ENCODE measurements at places on chromosomes 2 and 18. TPM values are rescaled to one million over a fixed set of nuclear protein-coding genes. Genes with fewer than 3 reads are reported as not detected.

DNA sequence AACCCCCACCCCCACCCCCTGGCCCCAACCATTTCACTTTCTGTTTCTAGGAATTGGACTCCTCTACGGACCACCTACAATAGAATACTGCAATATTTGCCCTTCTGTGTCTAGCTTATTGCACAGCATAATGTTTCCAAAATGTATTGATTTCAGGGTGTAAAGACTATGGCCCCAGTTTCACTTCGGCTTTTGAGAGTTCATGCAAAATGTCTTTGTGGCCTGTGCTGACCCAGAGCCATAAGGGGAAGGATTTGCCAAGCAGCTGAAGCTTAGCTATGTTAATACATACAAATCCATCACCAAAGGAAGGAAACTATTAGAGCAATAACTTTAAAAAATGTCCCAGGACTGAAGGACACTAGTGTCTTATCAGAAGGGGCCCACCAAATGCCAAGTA is 11.2 kb upstream of the ATP9B start:
- H3K4me1 ChIP-seq: no peaks in the 10 kb centered on the region
- H3K36me3 ChIP-seq: no peaks in the 10 kb centered on the region
- H3K27ac ChIP-seq: no peak overlapping the region
- DNase-seq: no peak

DNA sequence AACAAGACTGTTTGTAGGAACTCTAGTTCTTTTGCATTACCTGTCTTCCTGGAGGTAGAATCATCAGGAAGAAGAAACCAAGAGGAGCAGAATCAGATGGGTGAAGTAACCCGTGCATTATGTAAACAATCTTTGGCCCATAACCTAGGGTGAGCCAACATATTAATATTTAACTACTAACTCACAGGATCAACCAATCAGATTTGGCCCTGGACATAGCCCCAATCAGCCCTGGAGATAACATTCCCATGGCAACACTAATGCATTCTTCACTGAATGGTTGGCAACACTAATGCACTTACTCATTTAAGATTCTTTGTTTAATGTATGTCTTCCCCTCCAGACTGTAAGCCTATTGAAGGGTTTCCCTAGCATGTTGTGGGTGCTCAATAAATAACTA is 72.0 kb upstream of the CTAGE1 start:
- H3K4me1 ChIP-seq: peaks cover 6% of the 10 kb centered on the region
- DNase-seq: no peak
- no peaks in the 10 kb centered on the region for H3K27me3 ChIP-seq
- no peak overlapping the region for H3K4me3 ChIP-seq
- no peak overlapping the region for H3K27ac ChIP-seq

DNA sequence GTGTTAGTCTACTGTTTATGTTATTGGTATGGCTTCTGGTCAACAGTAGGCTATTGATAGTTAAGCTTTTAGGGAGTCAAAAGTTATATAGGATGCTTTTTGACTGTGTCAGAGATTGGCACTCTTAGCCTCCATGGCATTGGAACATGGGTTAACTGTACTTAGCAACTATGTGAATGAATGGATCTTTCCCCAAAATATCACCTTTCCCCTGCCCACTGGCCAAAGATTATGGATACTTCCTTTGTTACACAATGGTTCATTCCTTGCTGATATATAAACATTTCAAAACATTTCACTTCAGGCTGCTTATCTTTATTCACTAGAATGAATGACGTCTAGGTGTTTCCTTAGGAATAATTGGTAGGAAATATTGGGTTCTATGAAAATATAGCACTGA is 62.1 kb upstream of the DOCK10 start:
- H3K27me3 ChIP-seq: no peaks in the 10 kb centered on the region
- H3K27ac ChIP-seq: no peak overlapping the region
- no peaks in the 10 kb centered on the region for H3K36me3 ChIP-seq
- DNase-seq: no peak

GRCh38 chr2:82275599-82275998 is 1971.0 kb upstream of the LRRTM1 start:
- H3K4me3 ChIP-seq: no peak overlapping the region
- no peak for DNase-seq
- no peaks in the 10 kb centered on the region for H3K36me3 ChIP-seq

- H3K27me3 ChIP-seq: no peaks in the 10 kb centered on the region
- H3K27ac ChIP-seq: no peak overlapping the region
- H3K4me3 ChIP-seq: no peak overlapping the region
- no peak for DNase-seq
- no peaks in the 10 kb centered on the region for H3K36me3 ChIP-seq
Observed at GRCh38 chr18:61854578-61855448, 38.0 kb downstream of the RNF152 start.

GRCh38 chr18:22683196-22683676 is 249.9 kb upstream of the RBBP8 start:
- H3K27ac ChIP-seq: no peak overlapping the region
- H3K4me3 ChIP-seq: no peak overlapping the region
- no peaks in the 10 kb centered on the region for H3K27me3 ChIP-seq
- H3K4me1 ChIP-seq: no peaks in the 10 kb centered on the region

DNA sequence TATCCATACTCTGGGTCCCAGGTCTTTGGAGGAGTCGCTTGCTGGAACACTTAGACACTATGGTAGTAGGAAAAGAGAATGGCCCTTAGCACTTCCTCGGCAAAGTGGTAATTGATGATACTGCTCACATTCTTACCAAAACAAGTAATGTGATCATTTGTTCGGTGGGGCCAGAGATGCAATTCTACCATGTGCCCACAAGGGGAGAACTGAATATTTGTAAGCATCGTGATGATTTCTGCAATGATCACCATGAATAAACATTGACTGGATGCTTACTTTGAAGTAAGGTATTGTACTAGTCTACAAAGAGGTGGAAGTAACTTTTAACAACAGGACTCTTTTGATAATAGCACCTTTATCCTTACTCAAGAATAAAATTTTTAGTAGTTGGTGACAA is 109.7 kb downstream of the CD8B2 start:
- H3K4me3 ChIP-seq: no peak overlapping the region
- DNase-seq: no peak
- H3K36me3 ChIP-seq: no peaks in the 10 kb centered on the region
- no peaks in the 10 kb centered on the region for H3K4me1 ChIP-seq

- no peaks in the 10 kb centered on the region for H3K27me3 ChIP-seq
- H3K36me3 ChIP-seq: no peaks in the 10 kb centered on the region
- no peaks in the 10 kb centered on the region for H3K4me1 ChIP-seq
- no peak overlapping the region for H3K4me3 ChIP-seq
Observed at GRCh38 chr2:163779970-163780597, 44.3 kb upstream of the FIGN start.

GRCh38 chr2:239495791-239496233 is 95.0 kb upstream of the HDAC4 start:
- DNase-seq: no peak
- H3K36me3 ChIP-seq: no peaks in the 10 kb centered on the region
- peaks cover 21% of the 10 kb centered on the region for H3K4me1 ChIP-seq
- no peak overlapping the region for H3K27ac ChIP-seq
- H3K4me3 ChIP-seq: no peak overlapping the region

- no peak overlapping the region for H3K27ac ChIP-seq
- H3K4me1 ChIP-seq: peaks cover 9% of the 10 kb centered on the region
- no peaks in the 10 kb centered on the region for H3K36me3 ChIP-seq
- no peak for DNase-seq
Observed at GRCh38 chr2:12543076-12543977, 173.4 kb upstream of the TRIB2 start.

- H3K27me3 ChIP-seq: no peaks in the 10 kb centered on the region
- H3K4me1 ChIP-seq: peaks cover 13% of the 10 kb centered on the region
Observed at GRCh38 chr18:10928772-10929373, 220.5 kb downstream of the PIEZO2 start.

- no peaks in the 10 kb centered on the region for H3K4me1 ChIP-seq
- no peak overlapping the region for H3K27ac ChIP-seq
- H3K36me3 ChIP-seq: no peaks in the 10 kb centered on the region
- no peak overlapping the region for H3K4me3 ChIP-seq
- no peak for DNase-seq
- no peaks in the 10 kb centered on the region for H3K27me3 ChIP-seq
Observed at GRCh38 chr18:7174344-7175095, 56.4 kb upstream of the LRRC30 start.

DNA sequence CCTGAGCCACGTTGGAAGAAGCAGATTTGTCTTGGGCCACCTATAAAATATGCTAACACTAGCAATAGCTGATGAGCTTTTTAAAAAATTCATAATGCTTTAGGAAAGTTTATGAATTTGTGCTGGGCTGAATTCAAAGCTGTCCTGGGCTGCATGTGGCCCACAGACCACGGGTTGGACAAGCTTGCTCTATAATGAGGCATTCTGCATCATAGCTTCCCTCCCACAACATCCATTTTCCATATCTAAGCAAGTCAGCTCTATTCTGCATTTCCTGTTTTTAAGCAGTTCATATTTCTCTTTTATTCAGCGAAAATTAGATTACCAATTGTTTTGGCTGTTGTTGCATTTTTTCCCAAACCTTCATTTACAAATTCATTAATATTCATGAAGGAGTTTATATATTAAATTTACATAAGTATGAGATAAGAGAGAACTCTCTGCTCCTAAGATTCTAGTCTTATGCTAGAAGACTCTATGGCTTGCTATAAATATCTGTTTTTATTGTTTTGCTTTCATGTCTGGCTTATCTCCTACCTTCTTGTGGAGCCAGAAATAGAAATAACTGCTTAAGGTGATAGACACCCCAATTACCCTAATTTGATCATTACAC is 114.5 kb upstream of the HNRNPA3 start:
- H3K4me1 ChIP-seq: no peaks in the 10 kb centered on the region
- H3K27ac ChIP-seq: no peak overlapping the region
- H3K36me3 ChIP-seq: no peaks in the 10 kb centered on the region
- no peak for DNase-seq
- H3K27me3 ChIP-seq: no peaks in the 10 kb centered on the region

DNA sequence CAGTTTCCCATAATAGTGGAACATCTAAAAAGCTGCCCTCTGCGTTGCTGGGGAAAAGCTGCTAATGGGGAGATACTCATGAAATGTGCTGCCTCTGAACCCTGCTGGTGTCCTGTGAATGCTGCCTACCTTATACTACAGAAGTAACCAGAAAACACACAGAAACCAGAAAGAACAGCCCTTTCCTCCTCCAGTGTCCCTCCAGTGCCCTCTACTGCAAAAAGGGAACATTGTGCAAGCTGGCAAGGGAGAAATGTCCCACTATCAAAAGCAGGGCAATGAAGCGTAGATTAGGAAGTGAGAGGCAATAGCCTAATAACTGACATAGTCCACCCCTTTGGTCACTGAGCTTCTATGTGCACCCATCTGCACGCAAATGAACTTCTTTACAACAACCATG is 162.7 kb upstream of the ETAA1 start:
- DNase-seq: no peak
- no peaks in the 10 kb centered on the region for H3K4me1 ChIP-seq
- H3K27me3 ChIP-seq: no peaks in the 10 kb centered on the region
- H3K36me3 ChIP-seq: no peaks in the 10 kb centered on the region
- H3K27ac ChIP-seq: no peak overlapping the region
- no peak overlapping the region for H3K4me3 ChIP-seq

GRCh38 chr2:120253021-120253882 is 600 bp downstream of the RALB start:
- H3K4me1 ChIP-seq: peaks cover 60% of the 10 kb centered on the region
- DNase-seq: no peak
- peak overlapping the region; percentile 86 for H3K27ac ChIP-seq
- H3K4me3 ChIP-seq: peak overlapping the region; percentile 99

- no peak overlapping the region for H3K4me3 ChIP-seq
- no peaks in the 10 kb centered on the region for H3K27me3 ChIP-seq
- H3K36me3 ChIP-seq: no peaks in the 10 kb centered on the region
- H3K4me1 ChIP-seq: peaks cover 20% of the 10 kb centered on the region
- no peak for DNase-seq
Observed at GRCh38 chr2:33130054-33130447, 183.3 kb downstream of the LTBP1 start.

GRCh38 chr2:152247337-152247695 is 71.8 kb upstream of the STAM2 start:
- H3K27me3 ChIP-seq: no peaks in the 10 kb centered on the region
- no peak overlapping the region for H3K4me3 ChIP-seq
- no peak overlapping the region for H3K27ac ChIP-seq
- no peaks in the 10 kb centered on the region for H3K36me3 ChIP-seq

DNA sequence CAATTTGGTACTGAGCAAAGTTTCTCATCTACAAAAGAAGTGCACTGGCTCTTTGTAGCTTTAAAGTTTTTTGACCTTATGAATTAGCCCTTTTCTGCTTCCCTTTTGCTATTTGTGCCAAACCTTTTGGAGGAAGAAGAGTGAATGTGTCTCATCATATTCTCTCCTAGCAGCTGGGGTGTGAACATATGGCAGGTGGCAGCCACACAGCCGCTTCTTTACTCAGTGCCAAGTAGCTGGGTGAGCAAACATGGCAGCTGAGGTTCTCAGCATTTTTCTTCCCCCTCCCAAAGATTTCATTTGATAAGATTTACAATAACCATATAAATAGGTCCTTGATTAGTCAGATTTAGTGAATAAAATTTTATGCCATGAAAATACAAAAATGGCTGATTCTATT is 46.7 kb upstream of the STK17B start:
- no peaks in the 10 kb centered on the region for H3K27me3 ChIP-seq
- no peak overlapping the region for H3K27ac ChIP-seq
- no peak overlapping the region for H3K4me3 ChIP-seq
- H3K4me1 ChIP-seq: no peaks in the 10 kb centered on the region
- no peaks in the 10 kb centered on the region for H3K36me3 ChIP-seq

DNA sequence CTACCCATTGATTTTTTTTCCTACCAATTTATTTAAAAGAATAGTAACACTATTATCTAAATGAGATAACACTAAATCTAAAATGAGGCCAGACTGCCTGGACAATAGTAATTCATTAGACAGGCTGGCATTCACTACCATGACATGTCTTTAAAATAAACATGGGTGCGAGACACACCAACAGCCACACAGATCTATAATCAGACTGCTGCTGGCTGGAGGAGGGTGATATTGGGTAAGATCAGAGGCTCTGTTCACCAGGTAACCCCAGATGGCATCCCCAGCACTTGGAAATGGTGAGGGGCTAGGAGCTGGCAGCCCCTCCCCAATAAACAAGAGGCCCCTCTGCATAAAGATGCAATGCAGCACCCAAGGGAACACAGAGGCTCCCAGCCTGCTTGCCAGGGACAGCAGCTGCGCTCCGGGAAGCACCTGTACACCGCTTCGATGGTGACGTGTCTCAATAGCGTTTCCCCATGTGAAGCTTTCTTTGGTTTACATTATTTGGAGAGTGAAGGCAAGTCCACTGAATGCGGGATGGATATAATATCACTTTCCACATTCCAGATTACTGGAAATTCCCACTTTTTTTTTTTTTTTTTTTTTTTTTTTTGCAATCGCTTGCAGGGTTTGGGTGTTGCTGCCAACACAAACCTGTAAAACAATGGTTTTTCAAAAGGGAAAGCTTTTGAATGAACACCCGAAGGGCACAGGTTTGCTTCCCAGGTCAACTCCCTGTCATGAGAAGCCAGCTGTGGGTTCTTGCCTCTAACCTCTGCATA is 159.0 kb downstream of the ZNF516 start:
- no peak overlapping the region for H3K27ac ChIP-seq
- DNase-seq: no peak
- H3K36me3 ChIP-seq: no peaks in the 10 kb centered on the region
- no peaks in the 10 kb centered on the region for H3K4me1 ChIP-seq
- H3K27me3 ChIP-seq: no peaks in the 10 kb centered on the region
- H3K4me3 ChIP-seq: no peak overlapping the region

The DSC3 gene
- total RNA-seq: 176 TPM

The ALPI gene
- not detected for total RNA-seq

The CCL20 gene
- total RNA-seq: not detected

The CCBE1 gene
- total RNA-seq: 2.9 TPM

The LHCGR gene
- total RNA-seq: not detected

The TEKT4 gene
- total RNA-seq: not detected

The CIB4 gene
- total RNA-seq: not detected

The DNAH6 gene
- total RNA-seq: 0.49 TPM

The SNORC gene
- not detected for total RNA-seq

The REG3G gene
- not detected for total RNA-seq

The MAP4K3 gene
- total RNA-seq: 38.5 TPM

Measured in vagina (tissue), 2 donors.